ENCODE measurements at places on chromosomes 6 and 20.

DNA sequence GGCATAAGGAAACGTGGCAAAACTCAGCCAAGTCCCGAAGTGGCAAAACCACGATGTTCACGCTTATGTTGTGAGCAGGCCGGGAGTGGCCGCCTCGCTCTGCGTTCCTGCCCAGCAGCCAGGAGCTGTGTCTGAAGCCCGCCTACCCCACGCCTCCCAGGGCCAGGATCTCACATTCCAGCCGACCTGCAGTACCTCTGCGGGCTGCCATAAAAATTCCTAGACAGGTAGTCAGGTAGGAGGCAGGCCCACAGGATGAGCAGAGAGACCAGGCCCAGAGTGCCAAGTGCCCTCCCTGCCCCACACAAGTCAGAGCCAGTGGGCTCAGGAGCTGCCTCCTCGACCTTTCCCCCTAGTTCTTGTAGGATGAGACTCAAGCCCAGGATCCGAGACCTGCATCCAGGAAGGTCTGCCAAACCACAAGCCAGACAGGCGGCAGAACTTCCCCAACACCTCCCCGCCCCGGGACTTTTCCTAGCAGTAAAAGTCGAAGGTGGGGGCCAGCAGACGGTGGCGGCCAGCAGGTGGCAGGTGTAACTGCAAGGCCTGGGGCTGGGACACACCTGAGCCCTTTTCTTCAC lies 16.7 kb downstream of the PMEPA1 start:
- DNase-seq: no peak

DNA sequence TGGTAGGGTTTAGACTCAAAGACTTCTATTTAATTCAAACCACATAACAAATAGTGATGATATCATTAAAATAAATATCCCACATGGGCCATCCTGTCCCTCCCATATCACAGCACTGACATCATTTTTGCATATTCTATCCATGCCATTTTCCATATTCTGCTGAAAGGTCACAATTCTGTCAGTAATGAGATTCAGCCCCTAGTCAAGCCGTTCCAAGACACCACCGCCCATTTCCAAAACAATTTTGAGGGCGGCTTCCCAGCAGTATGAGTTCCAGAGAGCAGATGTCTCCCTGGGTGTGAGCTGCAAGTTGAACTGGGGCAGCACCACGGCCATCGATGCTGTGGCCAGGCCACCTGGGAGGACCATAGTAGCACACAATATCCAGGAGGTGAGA lies 65.1 kb upstream of the PLEKHG1 start:
- no peak for DNase-seq

- no peak for DNase-seq
Observed at GRCh38 chr20:44020406-44021148, 105.9 kb downstream of the TOX2 start.

- no peak for DNase-seq
Observed at GRCh38 chr20:11726026-11726425, 191.7 kb upstream of the BTBD3 start.

GRCh38 chr6:160831739-160832138 lies 129.7 kb downstream of the PLG start:
- DNase-seq: no peak

- DNase-seq: no peak
Observed at GRCh38 chr6:162964488-162965140, 236.8 kb downstream of the PACRG start.

- no peak for DNase-seq
Observed at GRCh38 chr6:148249679-148250375, 92.8 kb upstream of the SASH1 start.

DNA sequence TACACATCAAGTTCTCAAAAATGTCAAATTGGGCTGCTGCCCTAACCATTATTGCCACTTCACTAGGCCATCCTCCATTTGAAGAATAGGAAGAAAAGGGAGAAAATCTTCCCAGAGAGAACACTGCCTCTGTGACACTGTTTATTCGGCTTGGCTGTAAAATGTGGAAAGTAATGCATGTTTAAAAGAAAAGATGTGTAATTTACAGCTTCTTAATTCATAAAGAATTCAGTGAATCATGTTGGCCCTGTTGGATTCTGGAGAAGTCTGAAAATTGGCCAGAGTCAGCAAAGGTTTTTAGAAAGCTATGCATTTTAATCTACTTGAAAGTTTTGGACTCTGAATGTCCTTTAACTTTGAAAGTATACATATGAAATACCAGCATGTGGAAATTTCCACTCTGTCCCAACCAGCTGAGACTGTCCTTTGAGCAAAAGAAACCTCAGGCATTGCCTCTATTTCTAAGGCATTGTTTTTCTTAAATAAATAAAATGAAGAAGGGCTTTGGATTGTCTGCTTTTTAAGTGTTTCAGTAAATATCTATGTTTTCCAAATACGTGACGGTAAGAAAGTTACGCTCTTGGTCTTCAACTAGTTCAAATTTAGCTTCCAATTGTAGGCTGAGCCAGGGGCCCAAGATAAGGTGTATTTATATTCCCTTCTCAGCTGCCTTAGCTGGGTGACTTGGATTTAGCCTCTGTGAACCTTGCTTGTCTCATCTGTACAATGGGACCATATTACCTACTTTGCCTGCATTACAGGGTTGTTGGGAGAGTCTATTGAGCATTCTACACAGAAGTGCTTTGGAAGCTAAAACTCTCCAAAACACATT lies 222.2 kb downstream of the UST start:
- no peak for DNase-seq

DNA sequence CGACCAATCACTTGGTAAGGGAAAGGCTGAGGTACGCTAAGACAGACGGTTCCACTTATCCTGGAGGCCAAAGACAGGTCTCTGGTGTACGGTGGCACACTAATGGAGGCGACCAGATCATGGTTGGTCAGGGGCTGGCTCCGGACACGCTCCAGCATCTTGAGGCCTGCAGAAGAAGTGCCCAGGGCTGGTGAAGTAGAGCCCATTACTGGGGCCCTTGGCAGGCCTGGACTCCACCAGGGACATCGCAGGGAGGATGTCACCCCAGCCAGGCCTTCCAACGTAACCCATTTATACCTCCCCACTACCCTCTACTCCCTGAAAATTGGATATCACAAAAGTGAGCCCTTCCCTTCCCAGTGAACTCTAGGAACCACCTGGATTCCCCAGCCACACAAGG lies 16.2 kb downstream of the KHDC1L start:
- no peak for DNase-seq
